ENCODE measurements at places on chromosomes 4 and X.

GRCh38 chr4:38166082-38166481, 205.9 kb downstream of the PTTG2 start:
- DNase-seq = no peak

GRCh38 chr4:84529169-84529751, 30.2 kb upstream of the NKX6-1 start:
- no peak for DNase-seq

DNA sequence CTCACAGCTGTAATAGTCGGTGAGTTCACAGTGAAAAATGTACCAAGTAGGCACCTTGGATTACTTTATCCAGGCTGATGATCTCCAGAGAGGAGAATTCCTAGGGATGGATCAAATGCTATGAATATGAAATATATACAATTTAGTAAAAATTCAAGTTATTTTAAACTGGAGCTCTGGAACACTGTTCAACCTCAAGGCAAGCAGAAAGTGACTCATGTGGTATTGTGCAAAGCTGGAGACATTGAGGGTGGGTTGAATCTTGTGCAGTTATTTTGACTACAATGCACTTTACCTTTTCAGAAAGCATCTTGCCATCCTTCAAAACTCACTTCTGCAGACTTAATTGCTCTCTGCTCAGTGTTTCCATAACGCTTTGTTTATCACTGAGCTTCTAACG, 43.4 kb downstream of the OSTC start:
- DNase-seq = no peak

DNA sequence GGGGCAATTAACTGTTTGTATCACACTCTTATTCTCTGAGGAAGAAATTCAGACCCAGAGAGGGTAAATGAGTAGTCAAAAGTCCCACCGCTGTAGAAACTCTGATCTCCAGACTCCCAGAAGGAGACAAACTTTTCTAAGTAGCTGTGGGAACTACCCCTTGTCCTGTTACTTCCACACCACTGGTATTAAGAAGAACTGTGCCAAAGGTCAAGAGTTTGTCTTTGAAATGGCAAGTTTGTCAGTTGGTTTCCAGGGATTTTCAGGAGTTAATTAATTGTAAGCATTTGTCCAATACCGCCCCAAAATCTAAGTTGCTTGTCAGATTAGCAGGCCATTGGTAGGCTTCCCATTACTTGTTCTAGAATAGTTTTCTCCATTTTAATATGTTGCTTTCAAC, 85.7 kb downstream of the GC start:
- no peak for DNase-seq

DNA sequence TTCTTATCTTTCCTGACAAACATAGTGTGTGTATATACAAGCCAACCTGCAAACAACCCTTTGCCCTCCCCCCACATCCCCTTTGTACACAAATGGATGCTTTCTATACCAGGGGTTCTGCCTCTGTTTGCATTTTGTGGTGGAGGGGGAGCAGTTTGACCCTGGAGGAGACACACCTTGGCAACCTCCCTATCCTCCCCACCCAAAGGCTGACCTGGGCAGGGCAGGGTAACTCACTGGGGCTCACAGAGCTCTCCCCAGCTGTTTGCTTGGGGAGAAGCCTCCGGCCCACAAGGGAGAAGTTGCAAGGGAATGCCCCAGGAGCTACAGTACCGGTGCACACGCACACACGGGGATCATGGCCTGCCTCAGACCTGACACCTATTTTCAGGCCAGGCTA, 372.6 kb downstream of the BCOR start:
- no peak for DNase-seq

DNA sequence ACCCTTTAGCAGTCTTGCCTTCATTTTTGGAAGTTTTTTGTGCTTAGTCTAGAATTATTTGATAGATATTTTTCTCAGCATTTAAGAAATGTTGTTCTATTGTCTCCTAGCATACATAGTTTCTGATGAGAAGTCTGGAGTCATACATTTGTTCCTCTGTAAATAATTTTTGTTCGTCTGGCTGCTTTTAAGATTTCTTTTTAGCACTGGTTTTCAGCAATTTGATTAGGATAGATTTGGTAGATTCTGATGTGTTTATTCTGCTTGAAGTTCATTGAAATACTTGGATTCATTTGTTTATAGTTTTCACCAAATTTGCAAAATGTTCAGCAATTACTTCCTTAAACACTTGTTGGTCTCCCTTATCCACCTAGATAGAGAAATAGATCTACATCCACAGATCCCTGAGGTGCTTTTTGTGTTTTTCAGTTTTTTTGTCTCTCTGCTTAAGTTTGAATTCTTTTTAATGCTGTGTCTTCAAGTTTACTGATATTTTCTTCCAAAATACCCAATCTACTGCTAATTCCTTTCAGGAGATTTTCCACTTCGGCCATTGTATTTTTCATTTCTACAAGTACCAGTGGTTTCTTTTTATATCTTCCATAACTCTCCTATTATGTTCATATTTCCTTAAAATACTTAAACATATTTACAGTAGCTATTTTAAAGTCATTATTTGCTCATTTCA, 64.9 kb downstream of the ABLIM2 start:
- DNase-seq = no peak

DNA sequence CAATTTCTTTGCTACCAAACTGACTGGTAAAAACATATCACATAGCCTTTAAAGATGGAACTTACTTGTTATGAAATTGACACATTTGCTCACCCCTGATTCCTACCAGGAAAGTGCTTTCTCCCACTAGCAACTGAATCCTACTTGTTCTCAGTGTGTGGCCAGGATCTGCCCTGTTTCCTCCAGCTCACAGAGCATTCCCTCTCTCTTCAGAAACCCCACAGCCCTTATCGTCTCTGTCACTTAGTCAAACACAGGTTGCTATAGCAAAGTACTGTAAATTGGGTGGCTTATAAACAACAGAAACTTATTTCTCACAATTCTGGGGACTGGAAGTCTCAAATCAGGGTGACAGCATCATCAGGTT, 265.2 kb upstream of the BOD1L1 start:
- no peak for DNase-seq

- DNase-seq = no peak
Observed at GRCh38 chrX:48751343-48751742, 10.2 kb upstream of the GLOD5 start.

- DNase-seq = no peak
Observed at GRCh38 chr4:48195374-48195773, 61.3 kb upstream of the TXK start.

- no peak for DNase-seq
Observed at GRCh38 chrX:119648421-119648775, 42.2 kb upstream of the NKRF start.

DNA sequence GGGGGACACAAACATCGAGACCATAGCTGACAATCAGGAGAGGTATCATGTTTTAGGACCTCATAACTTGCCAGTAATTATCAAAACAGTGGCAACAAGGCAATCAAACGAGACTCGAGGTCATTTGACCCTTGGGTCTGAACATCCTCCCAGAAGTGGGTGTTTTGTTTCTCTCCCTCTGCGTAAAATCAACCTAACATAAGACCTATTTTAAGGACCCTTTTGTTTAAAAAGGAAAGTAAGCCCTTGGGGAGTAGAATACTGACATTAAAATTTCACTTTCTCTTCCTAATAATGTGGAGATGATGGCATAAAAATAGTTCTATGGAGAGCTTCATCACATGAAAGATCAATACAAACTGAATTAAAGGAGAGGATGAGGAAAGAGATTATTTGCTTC, 106.2 kb upstream of the PUDP start:
- no peak for DNase-seq

DNA sequence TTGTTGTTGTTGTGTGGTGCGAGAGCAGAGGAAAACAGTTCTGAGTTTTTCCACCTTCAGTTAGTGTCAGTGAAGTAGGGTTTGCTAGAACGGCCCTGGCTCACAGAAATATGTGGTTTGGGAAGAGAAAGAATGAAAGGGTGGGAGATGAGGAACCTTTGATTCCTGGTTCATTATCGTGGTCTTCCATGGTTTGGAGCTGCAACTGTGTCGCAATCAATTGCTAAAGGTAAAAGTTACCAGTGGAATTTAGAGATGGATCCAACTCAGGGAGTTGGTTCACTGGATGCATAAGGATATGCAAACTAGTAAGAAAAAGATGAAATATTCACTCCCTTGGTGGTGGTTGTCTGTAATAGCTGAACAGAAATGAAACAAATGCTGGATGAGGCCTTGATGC, 35.6 kb upstream of the GPR34 start:
- DNase-seq = no peak

- no peak for DNase-seq
Observed at GRCh38 chrX:3476973-3477372, 130.5 kb upstream of the MXRA5 start.

DNA sequence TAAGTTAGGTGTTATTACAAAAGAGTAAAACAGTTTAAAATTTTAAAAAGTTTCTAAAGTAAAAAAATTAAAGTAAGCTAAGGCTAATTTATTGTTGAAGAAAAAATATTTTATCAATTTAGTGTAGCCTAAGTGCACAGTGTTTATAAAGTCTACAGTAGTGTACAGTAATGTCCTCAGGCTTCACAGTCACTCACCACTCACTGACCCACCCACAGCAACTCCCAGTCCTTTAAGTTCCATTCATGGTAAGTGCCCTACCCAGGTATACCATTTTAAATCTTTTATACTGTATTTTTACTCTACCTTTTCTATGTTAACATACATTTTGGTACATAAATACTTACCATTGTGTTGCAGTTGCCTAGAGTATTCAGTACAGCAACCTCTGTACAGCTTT, 120.3 kb upstream of the DKK2 start:
- no peak for DNase-seq

DNA sequence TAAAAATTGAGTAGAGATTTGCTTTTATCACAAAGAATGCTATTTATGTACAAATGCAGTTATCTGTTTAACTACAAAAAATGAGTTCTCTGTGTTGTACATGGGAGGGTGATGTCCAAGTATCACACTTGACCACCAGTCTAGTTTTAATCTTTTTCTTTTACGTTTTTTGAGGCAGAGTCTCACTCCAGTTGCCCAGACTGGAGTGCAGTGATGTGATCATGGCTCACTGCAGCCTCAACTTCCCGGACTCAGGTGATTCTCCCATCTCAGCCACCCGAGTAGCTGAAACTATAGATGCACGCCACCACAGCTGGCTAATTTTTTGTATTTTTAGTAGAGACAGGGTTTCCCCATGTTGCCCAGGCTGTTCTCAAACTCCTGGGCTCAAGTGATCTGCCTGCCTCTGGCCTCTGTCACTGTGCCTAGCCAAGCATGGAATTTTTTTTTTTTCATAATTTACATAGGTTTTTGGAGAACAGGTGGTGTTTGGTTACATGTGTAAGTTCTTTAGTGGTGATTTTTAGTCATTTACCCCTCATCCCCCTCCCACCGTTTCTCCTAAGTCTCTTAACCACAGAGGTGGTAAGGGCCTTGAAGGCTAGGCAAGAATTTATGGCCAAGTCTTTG, 47.9 kb upstream of the RPA4 start:
- DNase-seq = no peak

DNA sequence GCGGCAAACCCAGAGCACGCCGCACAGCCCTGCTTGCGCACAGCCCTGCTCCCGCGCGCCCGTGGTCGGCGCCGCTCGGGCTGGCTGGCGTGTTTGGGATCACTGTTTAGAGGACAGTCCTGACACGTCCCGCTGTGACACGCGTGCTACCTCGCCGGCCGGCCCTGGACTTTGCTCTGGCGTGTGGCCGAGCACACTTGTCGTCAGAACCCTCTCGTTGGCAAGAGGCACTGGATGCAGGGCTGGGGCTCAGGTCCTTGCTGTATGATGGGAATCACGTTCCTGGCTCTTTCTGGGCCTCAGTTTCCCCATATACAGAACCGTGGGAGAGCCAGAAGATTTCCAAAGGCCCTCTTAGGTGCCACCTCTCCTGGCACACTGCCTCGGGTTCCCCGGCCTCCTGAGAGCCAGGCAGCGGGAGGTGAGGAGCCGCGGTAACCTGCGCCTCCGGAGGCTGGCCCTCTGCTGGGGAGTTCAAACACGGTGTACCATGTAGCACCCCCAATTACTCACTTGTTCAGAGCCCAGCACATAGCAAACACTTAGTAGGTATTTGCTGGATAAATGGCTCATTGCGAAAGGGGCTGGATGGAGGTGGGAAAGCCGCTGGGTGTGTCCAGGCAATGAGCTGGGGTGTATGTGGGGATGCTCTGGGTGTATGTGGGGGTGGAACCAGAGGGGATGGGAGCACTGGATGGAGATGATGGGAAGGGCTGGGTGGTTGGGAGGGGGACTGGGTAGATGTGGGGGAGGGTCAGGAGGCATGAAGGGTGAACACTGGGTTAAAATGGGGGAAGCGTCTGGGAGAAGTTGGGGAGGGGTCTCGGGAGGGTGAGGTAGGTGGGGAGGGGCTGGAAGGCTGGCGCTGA, 76.6 kb downstream of the HTRA3 start:
- no peak for DNase-seq

GRCh38 chrX:112630187-112630586, 49.6 kb downstream of the LHFPL1 start:
- no peak for DNase-seq

DNA sequence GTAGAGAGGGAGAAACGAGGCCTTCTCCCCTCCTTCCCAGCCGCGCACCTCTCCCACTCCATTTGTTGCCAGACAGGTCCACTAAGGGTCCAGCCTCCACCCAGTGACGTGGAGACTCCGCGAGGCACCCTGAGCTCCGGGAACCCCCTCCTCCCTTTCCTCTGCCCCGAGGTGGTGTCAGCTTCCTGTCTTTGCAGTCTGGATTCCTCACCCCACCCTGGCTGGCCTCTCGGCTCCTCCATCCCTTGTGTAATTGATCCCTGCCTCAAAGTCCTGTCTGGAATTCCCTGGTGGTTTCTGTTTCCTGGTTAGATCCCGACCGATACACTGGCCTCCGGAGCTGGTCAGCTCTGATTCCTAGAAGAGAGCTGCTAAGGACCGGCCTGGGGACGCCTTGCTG, 105.9 kb upstream of the SCOC start:
- DNase-seq = no peak

- DNase-seq = no peak
Observed at GRCh38 chr4:169815606-169816005, 57.9 kb upstream of the HPF1 start.

GRCh38 chrX:96578781-96579180, 105.9 kb upstream of the DIAPH2 start:
- DNase-seq = no peak

GRCh38 chrX:150958177-150958576, 25.0 kb upstream of the HMGB3 start:
- DNase-seq = no peak

- DNase-seq = no peak
Observed at GRCh38 chr4:104826171-104826570, 320.5 kb upstream of the TET2 start.

- no peak for DNase-seq
Observed at GRCh38 chrX:109372291-109372690, 109.6 kb downstream of the GUCY2F start.

DNA sequence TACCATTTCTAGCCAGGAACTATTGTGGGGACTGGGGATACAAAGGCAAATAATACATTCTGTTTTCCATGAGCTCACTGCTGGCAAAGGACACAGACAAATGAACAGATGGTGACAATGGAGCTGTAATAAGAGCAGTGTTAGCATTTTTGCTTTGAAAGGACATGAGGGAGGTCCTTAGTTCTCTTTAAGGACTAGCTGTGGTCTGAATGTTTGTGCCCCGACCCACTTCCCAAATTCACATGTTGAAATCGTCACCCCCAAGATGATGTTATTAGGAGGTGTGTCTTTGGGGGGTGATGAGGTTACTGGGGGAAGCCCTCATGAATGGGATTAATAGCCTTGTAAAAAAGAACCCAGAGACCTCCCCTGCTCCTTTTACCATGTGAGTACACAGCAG, 30.3 kb downstream of the CCNG2 start:
- DNase-seq = no peak

GRCh38 chrX:23937100-23937499, 29.3 kb downstream of the CXorf58 start:
- no peak for DNase-seq

Data from stimulated activated CD4-positive, alpha-beta T cell treated with anti-CD3 and anti-CD28 coated beads, Interleukin-15, amount 100 ng/mL, for 1 hour (primary cell).